Esophagus muscularis mucosa (tissue), 4 donors: ENCODE measurements at places on chromosomes 11 and 22. TPM values are rescaled to one million over a fixed set of nuclear protein-coding genes. Genes with fewer than 3 reads are reported as not detected.

Gene PAAF1
- total RNA-seq, result 17.1 TPM

Gene SLC39A13
- 91.9 TPM for total RNA-seq

Gene MIEF1
- total RNA-seq, result 19.7 TPM

Gene TRIM6
- 1.8 TPM for total RNA-seq

Gene ARHGAP42
- total RNA-seq, result 10.6 TPM

Gene C11orf24
- total RNA-seq, result 41.5 TPM

Gene BIRC3
- 13.7 TPM for total RNA-seq

Gene DBX1
- not detected for total RNA-seq

Gene LMNTD2
- 0.52 TPM for total RNA-seq

Gene CABP7
- total RNA-seq, result under 0.01 TPM
